ENCODE measurements at places on chromosomes 13 and 19.

GRCh38 chr19:58311345-58311865 is 6.2 kb downstream of the ERVK3-1 start:
- no peak for DNase-seq
- H3K4me3 ChIP-seq, result no peak overlapping the region
- H3K27me3 ChIP-seq, result no peaks in the 10 kb centered on the region

DNA sequence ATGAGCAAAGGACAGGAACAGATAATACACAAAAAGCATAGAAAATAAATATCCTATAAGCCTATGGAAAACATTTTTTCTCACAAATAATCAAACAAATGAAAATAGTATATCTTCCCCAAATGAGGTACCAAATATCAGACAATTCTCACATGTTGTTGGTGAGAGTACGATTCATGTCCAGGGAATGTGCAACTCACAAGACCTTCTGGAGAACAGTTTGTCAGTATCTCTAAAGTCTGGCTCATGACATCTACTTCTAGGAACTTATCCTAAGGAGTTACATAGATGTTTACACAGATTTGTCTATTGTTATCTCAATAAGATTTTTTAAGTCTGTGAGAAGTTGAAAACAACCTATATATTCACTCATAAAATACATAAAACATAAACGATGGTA is 80.3 kb upstream of the ARHGEF7 start:
- H3K27me3 ChIP-seq, result no peaks in the 10 kb centered on the region
- no peak for DNase-seq
- H3K27ac ChIP-seq, result no peak overlapping the region
- no peak overlapping the region for H3K4me3 ChIP-seq

- no peaks in the 10 kb centered on the region for H3K36me3 ChIP-seq
- H3K4me1 ChIP-seq, result no peaks in the 10 kb centered on the region
- H3K4me3 ChIP-seq, result peak overlapping the region; percentile 83
- no peaks in the 10 kb centered on the region for H3K27me3 ChIP-seq
- H3K27ac ChIP-seq, result peak overlapping the region; percentile 84
These were observed 2.0 kb downstream of the KCTD15 start for GRCh38 chr19:33798681-33799111.

DNA sequence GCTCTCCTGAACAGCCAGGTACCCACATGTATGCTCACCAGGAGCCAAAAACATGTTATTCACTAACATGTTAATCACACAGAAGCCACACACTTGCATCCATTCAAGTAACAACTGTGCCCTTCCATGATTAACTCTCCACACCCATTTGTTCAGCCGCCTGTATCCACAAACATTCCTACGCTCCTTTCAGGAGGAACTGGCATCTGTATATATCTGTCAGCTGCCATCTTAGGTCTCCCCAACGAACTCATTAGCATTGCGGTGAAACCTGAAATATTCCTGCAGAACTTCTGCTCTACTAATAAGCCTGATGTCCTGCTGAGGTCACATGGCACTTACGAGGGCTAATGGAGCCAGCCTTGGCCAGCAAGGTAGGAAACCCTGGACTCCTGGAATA is 33.0 kb downstream of the OLFM2 start:
- no peaks in the 10 kb centered on the region for H3K36me3 ChIP-seq
- no peak overlapping the region for H3K4me3 ChIP-seq
- DNase-seq, result no peak
- H3K27me3 ChIP-seq, result peaks cover 10% of the 10 kb centered on the region
- H3K4me1 ChIP-seq, result no peaks in the 10 kb centered on the region

- H3K27me3 ChIP-seq, result no peaks in the 10 kb centered on the region
- H3K4me3 ChIP-seq, result no peak overlapping the region
- DNase-seq, result peak; percentile 82
- H3K27ac ChIP-seq, result no peak overlapping the region
- no peaks in the 10 kb centered on the region for H3K36me3 ChIP-seq
- no peaks in the 10 kb centered on the region for H3K4me1 ChIP-seq
These were observed 34.6 kb upstream of the SLC46A3 start for GRCh38 chr13:28753208-28753892.

DNA sequence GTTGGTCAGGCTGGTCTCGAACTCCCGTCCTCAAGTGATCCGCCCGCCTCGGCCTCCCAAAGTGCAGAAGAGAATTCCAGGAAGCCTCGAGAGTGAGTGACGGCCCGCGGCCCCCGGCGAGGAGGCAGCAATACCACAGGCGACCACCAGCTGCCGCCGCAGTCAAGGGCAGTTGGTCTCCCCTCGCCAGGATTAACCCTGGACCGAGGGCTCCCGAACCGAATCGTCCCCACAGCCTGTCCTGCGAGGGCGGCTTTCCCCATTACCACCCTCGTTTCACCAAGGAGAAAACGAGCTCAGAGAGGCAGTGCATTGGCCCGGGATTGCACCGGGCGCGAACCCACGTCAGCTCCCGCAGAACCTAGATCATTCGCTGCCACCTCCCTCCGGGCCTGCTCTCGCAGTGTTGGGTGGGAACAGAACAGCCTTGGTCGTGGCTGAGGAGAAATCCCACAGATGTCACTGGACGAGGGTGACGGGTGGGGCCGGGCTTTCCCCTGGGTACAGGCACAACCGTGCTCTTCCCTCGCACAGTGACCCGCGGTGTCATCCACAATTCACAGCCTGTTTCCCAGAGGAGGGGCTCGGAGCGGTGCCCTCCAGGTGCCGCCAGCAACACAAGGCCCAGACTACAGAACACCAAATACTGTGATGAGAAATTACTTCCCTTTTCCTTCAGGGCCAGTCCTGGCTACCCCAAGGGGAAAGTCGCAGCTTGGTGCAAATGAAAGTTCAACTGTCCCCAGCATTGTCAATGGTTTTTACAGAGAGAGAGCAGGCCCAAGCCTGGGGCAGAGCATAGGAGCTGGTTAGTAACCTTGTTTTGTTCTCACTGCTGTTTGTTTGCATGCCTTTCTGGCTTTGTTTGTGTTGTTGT is 24.8 kb downstream of the C2CD4C start:
- no peaks in the 10 kb centered on the region for H3K36me3 ChIP-seq
- no peaks in the 10 kb centered on the region for H3K4me1 ChIP-seq
- DNase-seq, result no peak
- no peak overlapping the region for H3K27ac ChIP-seq

GRCh38 chr19:40143612-40144011 is 47.6 kb upstream of the MAP3K10 start:
- no peaks in the 10 kb centered on the region for H3K27me3 ChIP-seq
- H3K36me3 ChIP-seq, result no peaks in the 10 kb centered on the region
- no peak overlapping the region for H3K27ac ChIP-seq
- DNase-seq, result no peak

GRCh38 chr19:16433986-16434385 is 37.8 kb downstream of the EPS15L1 start:
- H3K27me3 ChIP-seq, result no peaks in the 10 kb centered on the region
- no peak overlapping the region for H3K27ac ChIP-seq
- peaks cover 60% of the 10 kb centered on the region for H3K36me3 ChIP-seq
- H3K4me3 ChIP-seq, result no peak overlapping the region

DNA sequence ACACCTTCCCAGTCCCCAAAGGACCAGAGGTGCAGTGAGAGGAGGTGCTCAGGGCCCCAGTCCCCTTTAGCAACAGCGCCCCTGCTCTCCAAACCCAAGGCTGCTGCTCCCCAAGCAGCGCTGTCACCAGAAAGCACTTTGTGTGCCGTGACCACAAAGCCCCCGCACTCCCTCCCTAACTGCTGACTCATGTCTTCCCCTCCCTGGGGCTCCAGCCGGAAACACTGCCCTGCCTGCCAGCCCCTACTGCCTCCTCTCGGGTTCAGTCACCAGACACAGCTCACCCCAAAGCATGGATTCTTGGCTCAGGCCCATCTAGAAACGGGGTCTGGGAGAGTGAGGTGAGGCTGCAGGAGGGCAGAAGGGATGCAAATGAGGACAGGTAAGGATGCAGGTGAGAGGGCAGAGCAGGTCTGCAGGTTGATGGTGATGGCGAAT is 4.9 kb upstream of the TNFSF14 start:
- no peak overlapping the region for H3K4me3 ChIP-seq
- peak; percentile 58 for DNase-seq
- H3K27ac ChIP-seq, result no peak overlapping the region
- peaks cover 5% of the 10 kb centered on the region for H3K36me3 ChIP-seq
- no peaks in the 10 kb centered on the region for H3K27me3 ChIP-seq
- no peaks in the 10 kb centered on the region for H3K4me1 ChIP-seq

DNA sequence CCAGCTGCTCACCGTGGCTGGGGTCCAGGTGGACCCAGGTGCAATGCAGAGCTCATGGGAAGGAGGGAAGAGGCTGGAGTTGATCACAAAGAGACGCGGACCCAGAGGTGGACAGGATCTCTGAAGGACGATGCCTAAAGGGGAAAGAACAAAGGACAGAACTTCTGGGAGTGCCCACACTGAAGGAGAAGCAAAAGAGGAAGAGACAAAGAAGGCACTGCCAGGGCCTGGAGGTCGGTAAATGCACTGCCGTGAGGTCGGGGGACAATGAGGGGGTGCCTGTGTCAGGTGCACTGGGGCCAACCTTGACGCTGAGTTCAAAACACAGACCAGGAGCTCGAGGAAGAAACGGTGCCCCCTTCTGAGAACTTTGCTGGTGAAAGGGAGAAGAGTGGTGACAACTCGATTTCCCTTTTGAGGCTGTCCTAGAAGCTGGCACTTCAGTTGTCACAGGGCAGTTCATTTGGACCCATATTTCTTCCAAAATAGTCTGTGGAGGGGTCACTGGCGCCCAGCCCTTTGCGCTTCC is 55.6 kb downstream of the GJA3 start:
- H3K4me1 ChIP-seq, result no peaks in the 10 kb centered on the region
- DNase-seq, result no peak
- no peak overlapping the region for H3K27ac ChIP-seq
- no peak overlapping the region for H3K4me3 ChIP-seq
- H3K36me3 ChIP-seq, result no peaks in the 10 kb centered on the region

DNA sequence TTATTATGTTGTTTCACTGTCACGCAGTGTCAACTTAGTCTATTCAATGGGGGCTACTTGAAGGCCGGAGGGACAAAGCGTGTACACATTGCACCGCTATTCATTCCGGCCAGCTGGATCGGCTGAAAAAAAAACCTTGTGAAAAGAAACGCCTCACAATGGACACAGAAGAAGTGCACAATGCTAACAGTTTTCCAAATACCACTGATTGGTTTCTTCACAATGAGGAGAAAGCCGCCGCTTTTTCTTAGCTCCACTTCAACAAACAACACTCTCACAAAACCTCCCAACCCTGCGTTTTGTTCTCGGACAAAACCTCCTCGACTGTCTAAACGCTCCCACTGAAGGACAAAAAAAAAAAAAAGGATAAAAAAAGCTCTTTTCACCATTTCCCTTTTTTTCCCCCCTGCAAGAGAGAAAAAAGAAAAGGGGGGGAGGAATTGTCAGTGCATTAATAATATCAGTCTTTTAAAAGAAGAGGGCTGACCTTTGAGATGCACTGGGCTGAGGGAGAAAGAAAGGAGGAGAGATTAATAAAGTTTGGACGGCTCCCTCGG is 5.4 kb downstream of the SOX21 start:
- no peak overlapping the region for H3K4me3 ChIP-seq
- no peak overlapping the region for H3K27ac ChIP-seq
- H3K4me1 ChIP-seq, result no peaks in the 10 kb centered on the region

DNA sequence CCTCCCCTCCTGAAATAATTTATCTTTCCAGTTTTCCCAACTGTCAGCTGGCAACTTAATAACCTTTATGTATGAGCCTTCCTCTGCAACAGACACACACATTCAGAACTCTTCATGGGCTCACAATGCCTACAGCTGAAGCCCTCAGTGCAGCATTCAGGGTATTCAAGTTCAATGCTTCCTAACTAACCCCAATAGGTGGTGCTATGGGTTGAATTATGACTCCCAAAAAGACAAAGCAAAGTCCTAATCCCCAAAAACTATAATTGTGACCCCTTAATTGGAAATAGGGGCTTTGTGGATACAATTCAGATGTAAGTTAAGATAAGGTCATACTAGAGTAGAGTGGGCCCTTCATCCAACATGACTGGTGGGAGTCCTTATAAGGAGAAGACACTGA is 202.2 kb downstream of the SUCLA2 start:
- H3K36me3 ChIP-seq, result no peaks in the 10 kb centered on the region
- H3K4me3 ChIP-seq, result no peak overlapping the region
- H3K27me3 ChIP-seq, result no peaks in the 10 kb centered on the region
- no peaks in the 10 kb centered on the region for H3K4me1 ChIP-seq
- no peak for DNase-seq
- H3K27ac ChIP-seq, result no peak overlapping the region

DNA sequence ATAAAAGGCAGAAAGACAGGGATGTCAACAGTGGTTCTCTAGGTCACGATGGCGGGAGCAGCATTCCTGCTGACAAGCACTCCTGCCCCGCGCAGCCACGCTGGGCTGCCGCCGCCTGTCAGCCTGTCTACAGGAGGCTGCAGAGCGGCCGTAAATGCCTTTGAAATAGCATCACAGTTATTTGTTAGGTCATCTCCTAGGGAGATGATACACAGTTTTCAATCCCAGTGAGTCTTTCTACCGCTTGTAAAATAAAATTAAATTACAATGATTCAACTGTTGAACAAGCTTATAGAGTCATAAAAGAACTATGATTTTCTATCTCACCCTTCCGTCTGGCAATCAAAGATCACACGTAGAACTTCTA is 7.3 kb upstream of the SLC7A9 start:
- H3K27ac ChIP-seq, result no peak overlapping the region
- H3K4me1 ChIP-seq, result no peaks in the 10 kb centered on the region
- no peaks in the 10 kb centered on the region for H3K27me3 ChIP-seq
- H3K36me3 ChIP-seq, result peaks cover 36% of the 10 kb centered on the region

- H3K36me3 ChIP-seq, result no peaks in the 10 kb centered on the region
- no peak overlapping the region for H3K4me3 ChIP-seq
These were observed 716.2 kb upstream of the GPC6 start for GRCh38 chr13:92510416-92510815.

GRCh38 chr13:45852494-45852893 is 941 bp upstream of the SIAH3 start:
- H3K4me1 ChIP-seq, result peaks cover 22% of the 10 kb centered on the region
- no peaks in the 10 kb centered on the region for H3K36me3 ChIP-seq
- H3K27me3 ChIP-seq, result peaks cover 54% of the 10 kb centered on the region
- no peak overlapping the region for H3K4me3 ChIP-seq
- no peak overlapping the region for H3K27ac ChIP-seq
- DNase-seq, result no peak

DNA sequence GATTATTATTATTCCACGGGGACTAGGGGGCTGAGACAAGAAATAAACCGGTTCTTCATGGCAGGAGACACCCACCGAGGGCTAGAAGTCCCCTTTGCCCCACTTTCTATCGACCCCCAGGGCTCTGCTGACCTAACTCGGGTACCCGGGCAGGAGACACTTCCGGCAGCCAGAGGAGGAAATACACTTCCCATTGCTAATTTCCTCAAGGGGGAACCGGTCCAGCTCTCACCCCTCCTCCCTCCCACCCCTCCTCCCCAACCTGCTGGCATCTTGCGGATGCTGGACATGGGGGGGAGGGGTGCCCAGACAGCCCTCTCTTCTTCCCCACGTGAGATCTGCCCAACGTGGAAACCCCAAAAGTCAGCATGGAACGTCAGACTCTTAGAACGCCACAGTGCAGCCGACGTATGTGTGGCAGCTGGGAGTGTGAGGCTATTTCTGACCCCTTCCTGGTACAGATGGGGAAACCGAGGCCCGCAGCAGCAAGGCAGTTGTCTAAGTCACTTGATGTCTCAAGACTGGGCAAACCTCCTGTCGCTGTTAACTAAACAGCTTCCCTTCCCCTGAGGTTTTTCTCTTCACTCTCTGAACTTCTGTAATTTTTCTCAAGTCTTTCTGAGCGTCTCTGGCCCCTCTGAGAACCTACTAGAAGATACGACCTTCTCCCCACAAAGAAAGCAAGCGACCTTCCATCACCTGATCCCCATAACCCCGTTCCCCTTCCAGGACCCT is 3.6 kb downstream of the GPR4 start:
- H3K4me1 ChIP-seq, result peaks cover 3% of the 10 kb centered on the region
- no peaks in the 10 kb centered on the region for H3K36me3 ChIP-seq
- H3K4me3 ChIP-seq, result peak overlapping the region; percentile 2
- peaks cover 5% of the 10 kb centered on the region for H3K27me3 ChIP-seq
- DNase-seq, result no peak

Measured in tibial artery (tissue), 4 donors.